CD4-positive, alpha-beta T cell treated with Interleukin-6 for 4 hours (primary cell): ENCODE measurements at places on chromosomes 3 and 15.

DNA sequence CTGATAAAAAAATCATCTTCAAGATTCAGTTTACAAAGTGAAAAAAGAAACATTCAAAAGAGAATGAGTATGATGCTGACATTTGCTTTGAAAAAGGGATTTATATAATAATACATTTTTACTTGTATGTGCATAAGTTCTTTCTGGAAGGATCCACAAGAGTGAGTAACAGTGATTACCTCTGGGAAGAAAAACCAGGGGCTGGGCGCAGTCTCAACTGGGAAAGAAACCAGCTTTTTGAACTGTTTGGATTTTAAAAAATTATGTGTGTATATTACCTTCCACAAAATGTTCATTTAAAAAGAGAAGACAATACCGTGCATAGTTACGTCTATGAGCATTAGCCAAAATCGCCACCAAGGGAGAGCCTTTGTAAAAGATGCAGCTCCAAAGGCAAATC, 1.3 kb downstream of the CLEC3B start:
- DNase-seq, result no peak

- DNase-seq, result no peak
Observed at GRCh38 chr3:111324151-111324550, 217.8 kb upstream of the CD96 start.

DNA sequence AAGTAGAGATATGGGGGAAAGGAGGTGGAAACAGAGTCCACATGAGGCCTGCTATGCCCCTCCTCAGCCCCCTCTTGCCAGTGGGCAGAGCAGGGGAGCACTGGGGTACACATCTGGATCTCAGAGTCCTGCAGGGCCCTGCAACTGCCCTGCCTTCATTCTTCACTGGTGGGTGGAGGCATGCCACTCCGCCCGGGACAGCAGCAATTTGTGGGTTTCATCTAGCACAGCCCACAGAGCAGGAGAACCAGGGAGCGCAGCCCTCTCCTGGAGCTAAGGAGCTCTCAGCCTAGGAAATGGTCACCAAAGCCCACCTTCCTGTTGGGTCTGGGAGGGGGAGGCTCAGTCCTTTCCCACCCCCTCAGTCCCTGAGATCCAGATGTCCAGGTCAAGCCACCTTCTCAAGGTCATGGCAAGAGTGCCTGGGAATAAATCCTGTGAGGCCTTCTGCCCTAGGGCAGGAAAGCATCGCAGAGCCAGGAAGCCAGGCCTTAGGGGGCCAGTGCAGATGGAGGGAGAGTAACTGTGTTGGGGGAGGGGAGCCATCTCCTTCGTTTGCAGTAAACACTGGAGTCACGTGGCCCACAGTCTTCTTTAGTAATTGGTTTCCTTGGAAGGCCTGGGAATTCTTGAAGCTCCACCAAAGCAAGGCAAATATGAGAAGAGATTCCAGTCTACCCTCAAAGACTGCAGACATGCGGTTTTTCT, 31.0 kb downstream of the ANP32A start:
- no peak for DNase-seq

- no peak for DNase-seq
Observed at GRCh38 chr15:91136386-91136923, 36.4 kb downstream of the SV2B start.

DNA sequence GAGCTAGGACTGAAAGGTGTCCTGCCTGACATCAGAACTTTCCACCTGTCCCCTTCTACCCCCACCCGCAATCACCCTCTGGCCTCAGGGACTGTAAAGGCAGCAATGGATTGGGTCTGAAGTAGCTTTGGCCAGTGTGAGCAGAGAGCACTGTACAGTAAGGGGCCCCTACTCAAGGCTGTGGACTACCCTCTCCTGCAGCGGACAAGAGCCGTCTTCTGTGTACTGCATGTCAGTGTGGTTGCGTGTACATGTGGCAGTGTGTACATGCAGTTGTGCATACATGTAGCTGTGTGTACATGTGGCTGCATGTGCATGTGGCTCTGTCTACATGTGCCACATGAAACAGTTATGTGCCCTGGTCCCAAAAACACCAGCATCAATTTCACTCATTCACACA, 205.9 kb upstream of the LINGO1 start:
- DNase-seq, result no peak

- DNase-seq, result no peak
Observed at GRCh38 chr3:152123457-152123856, 145.3 kb upstream of the MBNL1 start.

GRCh38 chr3:149023951-149024350, 32.6 kb downstream of the GYG1 start:
- DNase-seq, result no peak

DNA sequence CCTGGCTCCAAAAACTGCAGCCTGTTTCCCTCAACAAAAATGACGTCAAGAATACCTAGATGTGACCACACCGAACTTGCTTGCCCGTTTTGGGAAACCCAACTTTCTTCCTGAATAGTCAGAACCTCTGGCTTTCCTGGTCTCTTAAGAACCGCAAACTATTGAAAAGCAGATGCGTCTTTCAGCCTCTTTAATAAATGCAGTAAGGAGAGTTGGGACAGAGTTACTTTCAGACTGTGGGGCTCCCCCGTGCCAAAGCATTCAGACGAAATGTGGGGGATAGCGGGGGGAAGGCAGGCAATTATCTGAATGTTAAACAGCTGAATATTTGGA, 1.2 kb upstream of the PROK2 start:
- no peak for DNase-seq

- no peak for DNase-seq
Observed at GRCh38 chr3:37662785-37663184, 198.9 kb upstream of the CTDSPL start.

GRCh38 chr3:169496402-169496801, 167.1 kb downstream of the MECOM start:
- no peak for DNase-seq

DNA sequence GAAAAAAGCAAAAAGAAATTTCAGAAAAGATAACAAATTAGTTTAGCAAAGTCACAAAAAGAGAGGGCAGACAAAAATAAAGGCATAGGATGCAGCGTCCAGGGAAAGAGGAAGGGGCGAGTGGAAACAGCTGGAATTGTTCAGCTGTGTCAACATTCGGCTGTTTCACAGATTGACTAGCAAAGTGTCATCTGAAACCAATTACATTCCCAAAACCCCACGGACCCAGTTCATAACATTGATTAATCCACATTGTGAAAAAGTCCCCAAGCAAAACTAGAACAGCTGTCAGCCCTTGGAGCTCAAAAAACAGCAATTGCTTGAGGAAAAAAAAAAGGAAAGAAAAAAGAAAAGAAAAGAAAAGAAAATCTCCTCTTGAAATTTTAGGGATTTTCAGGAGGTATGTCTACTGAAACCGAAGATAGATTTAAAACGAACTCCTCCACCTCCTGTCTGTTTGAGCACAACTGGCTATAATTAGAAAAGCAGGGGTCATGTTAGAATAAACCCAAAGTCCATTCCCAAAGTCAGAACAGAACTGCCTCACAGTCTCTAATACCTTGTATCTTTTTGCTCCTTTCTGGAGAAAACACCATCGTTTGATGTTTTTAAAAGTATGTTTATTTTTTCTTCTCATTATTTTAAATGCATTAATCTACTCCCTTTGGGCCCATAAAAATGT, 159.6 kb downstream of the RORA start:
- no peak for DNase-seq

- DNase-seq, result no peak
Observed at GRCh38 chr3:101081446-101081845, 88.2 kb upstream of the ABI3BP start.

DNA sequence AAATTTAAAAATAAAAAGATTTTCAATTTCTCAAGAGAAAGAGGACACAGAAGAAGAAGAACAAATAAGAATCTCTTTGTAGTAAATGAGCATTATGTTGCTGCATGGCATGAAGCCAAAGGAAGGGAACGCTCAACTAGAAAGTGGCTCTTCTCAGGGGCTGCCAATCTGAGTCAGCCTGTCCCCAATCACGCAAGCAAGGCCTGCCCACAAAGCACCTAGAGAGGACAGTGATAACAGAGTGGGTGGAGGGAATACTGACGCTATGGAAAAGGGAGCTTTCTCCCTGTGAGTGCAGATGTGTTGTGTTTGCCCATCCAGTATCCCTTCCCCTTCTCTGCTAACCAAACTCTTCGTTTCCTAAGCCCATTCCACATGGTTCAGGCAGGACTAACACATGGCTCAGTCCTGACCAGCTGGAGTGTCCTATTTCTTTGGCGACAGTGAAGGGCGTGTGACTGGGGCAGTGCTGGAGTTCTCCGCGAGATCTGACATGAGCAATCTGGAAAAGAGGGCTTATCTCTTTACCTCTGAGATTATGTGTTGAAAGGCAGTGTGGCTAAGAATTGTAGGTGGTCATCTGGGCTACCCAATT, 14.2 kb downstream of the FBN1 start:
- no peak for DNase-seq

DNA sequence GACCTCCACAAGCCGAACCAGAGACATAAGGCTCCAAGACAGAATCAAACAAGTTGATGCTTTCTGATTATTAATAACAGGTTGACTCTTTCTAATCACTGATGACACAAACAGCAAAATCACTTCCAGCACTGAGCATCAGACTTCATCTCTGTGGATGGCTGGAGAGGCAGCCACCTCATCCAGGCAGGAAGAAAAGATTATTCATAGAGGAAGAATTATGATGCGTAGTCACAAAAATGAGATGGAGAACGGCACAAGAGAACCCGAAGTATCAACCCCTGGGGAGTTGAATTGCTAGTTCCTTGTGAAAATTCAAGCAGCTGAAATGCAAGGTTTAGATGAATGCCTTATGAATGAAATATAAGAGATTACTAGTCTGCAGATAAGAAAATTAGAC, 49.9 kb upstream of the LMCD1 start:
- no peak for DNase-seq

GRCh38 chr3:36135863-36136262, 244.4 kb upstream of the STAC start:
- no peak for DNase-seq

GRCh38 chr15:66704019-66704802, 2.2 kb downstream of the SMAD6 start:
- no peak for DNase-seq

DNA sequence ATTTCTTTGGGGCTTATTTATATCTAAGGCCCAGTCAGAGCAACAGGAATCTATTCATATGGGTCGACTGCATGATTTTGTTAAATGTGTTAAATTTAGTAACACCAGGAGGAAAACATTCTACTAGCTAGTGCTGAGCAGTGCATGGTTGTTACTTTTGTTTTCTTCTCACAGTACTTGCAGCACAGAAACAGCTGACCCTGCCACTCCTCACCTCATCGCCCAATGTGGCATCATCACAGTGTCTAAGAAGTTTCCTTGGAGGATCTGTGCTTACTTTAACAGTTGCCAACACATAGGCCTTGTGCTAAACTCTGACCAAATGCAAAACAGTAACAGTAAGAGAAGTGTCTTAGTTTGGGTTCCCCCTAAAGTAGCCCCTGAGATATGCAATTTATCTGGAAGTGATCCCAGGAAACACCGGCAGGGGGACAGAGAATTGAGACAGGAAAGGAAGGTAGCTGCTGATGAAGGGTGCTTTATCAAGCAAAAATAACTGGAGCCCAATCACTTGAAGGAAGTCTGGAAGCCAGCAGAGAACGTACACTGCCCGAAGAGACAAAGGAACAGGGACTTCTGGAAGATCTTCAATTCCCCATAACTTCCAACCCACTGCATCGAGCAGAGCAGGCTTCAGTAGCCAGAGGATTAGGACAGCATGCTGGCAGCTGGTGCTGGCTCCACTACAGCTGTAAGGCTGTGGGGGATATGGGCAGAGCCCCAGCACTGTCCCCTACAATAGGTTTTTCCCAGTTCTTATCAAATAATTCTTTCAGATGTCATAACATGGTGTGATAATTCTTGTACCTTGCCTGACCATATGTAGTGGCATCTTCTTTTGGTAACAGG, 36.0 kb upstream of the ULK4 start:
- no peak for DNase-seq
